Stimulated activated naive B cell treated with anti-CD40 and anti-IgM and Interleukin-4, amounts not matched to agents 10 μg/mL and 1 μg/mL and 100 μg/mL, for 72 hours (primary cell): ENCODE measurements at places on chromosomes 5 and 9.

- no peak for DNase-seq
Observed at GRCh38 chr9:95580812-95581761, 64.3 kb upstream of the PTCH1 start.

- no peak for DNase-seq
Observed at GRCh38 chr5:53560028-53560427, 411 bp upstream of the NDUFS4 start.

DNA sequence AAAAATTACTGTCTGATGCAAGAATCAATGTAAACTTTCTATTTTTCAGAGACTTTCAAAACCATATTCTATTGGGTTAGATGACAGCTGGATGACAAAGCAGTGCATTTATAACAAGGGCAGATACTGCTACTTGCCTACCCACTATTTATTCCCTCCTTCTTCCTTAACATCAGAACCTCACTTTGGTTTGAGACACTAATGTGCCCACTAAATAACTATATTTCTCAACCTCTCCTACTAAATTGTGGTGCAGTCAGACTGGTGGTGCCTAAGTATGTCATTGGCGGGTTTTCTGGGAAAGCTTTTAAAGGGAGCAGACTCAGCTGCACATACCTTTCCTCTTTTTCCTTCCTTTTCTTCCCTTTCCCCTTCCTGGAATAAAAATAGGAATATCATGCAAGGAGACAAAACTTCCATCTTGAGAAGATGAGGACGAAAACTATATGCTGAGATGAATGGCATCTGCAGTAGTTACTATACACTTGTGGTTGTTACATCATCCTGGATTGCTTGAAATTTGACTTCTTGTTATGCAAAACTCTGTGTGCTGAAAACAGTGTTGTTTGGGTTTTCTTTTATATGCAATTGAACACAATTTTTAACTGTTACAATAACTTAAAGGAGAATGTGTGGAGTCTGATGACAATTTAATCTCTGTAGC lies 43.8 kb downstream of the PRR16 start:
- no peak for DNase-seq

- DNase-seq: no peak
Observed at GRCh38 chr9:135530146-135530545, 8.9 kb downstream of the LCN1 start.

DNA sequence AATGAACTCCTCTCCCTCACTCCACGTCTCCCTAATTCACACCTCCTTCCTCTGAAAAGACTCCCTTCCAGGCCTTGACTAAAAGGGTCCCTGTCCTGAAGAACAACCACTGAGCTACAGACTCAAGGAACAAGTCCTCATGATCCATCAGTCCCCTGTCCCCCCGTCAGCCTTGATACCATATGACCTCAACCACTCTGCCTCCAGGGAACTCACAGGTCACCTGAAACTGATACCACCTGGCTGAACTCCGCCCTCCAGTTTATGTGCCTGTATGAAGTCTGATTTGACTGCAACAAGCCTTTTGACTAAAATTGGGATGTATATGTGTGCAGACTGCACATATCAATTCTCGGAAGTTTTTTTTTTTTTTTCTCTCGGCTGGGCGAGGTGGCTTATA lies 88.7 kb downstream of the UGCG start:
- no peak for DNase-seq

- DNase-seq: no peak
Observed at GRCh38 chr5:170145462-170145861, 39.8 kb downstream of the FOXI1 start.

DNA sequence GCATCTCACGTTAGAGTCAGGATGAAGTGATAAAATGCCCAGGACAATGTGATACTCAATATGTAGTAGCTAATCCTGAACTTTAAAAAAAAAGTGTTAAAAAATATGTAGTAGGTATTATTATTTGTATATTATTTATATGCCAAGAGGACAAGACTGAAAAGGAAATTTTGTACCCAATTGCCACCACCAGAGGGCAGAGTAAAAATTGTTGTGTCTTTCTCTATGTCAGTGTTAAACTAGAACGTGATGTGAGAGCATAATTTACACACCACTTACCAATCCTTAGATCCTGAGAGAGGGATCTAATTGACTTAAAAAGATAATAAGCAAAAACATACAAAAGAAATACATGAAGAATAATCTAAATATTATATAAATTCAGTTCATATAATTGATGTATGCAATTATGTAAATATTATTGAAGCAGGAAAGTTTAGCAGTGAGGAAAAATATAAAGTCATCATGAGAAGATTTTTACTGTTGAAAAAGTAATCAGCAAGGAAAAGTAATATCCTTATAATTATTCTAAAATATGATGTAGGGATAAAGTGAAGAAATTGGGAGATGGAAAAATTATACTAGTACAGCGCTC lies 288.9 kb downstream of the RAB3C start:
- DNase-seq: no peak

GRCh38 chr9:16171911-16172310 lies 619.1 kb downstream of the CCDC171 start:
- no peak for DNase-seq

DNA sequence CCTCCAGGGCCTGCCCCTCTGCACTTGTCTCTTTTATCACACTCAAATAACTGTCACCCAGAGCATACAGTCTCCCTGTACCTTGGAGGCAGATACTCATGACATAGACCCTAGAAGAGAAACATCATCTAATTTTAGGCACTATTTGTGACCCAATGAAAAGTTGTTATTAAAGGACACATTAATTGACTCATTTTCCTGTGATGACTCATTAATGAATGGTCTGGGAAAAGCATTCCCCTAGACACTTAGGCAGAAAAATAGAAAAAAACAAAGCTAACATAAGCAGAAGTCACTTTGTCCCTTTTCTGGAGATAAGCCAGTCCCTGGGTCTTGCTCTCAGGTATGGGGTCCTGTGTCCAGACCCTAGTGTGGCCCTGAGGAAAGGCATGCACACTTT lies 15.0 kb downstream of the TRPC7 start:
- no peak for DNase-seq

DNA sequence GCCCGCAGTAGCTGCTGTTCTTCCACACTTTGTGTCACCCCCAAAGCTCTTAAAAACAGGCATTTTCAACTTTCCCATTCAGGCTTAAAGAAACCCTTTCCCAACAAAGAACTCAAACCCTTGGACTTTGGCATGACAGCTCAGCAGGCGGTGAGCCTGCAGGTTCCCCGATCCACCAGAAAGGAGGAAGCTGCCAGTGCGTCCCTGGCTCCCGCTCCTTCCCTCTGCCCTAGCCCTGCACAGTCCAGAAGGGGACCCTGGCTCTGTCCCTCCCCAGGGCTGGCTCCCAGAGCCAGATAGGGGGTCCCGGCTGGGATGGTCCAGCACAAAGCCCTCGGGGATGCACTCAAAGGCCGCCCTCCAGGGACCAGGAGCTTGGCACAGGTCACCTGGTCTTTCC lies 9.6 kb downstream of the SLC9A3 start:
- no peak for DNase-seq

DNA sequence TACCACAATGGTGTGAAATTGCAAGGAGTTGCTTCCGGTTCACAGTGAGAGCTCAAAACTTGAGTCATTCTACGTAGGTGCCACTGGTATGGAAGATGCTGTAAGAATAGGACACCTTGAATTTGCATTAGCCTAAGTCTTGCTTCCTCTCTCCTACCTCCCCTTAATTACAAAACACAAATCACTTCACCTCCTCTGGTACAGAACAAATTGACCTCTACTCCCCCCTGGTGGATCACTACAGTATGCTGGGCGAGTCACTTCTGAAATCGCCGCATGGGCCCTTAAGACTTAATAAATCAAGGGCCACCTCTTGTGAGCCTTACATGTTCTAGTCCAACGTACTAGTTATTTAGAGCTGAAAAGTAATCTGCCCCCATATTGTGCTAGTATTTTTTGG lies 145.3 kb upstream of the SMARCA2 start:
- DNase-seq: peak; percentile 27

DNA sequence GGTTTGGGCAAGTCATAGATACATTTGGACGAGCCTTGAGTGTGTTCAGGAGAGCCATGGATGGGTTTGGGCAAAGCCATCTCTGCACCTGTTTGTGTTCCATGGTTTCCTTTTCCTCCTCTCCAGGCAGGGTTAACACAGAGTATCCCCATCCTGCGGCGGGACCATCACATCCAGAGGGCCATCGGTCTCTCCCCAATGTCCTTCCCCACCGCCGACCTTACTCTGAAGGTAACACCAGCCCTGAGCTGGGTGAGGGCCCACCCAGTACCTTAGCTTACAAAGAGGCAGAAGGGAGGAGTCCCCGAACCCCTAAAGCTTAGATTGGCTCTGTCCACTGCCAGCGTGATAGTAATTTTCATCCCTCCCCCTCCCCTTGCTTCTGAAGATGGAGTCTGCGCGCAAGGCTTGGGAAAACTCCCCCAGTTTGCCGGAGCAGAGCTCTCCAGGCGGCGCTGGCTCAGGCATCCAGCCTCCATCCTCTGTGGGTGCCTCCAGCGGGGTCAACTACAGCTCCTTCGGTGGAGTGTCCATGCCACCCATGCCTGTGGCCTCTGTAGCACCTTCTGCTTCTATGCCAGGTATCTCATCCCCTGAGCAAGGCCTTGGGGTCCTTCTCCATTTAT lies 18.0 kb upstream of the POMT1 start:
- no peak for DNase-seq

GRCh38 chr5:163908253-163908652 lies 402.8 kb downstream of the MAT2B start:
- no peak for DNase-seq

- no peak for DNase-seq
Observed at GRCh38 chr5:9905661-9906060, 275.5 kb upstream of the TAS2R1 start.

GRCh38 chr5:54895816-54896341 lies 89.5 kb downstream of the ESM1 start:
- no peak for DNase-seq

GRCh38 chr5:77638763-77639671 lies 504 bp upstream of the OTP start:
- no peak for DNase-seq

DNA sequence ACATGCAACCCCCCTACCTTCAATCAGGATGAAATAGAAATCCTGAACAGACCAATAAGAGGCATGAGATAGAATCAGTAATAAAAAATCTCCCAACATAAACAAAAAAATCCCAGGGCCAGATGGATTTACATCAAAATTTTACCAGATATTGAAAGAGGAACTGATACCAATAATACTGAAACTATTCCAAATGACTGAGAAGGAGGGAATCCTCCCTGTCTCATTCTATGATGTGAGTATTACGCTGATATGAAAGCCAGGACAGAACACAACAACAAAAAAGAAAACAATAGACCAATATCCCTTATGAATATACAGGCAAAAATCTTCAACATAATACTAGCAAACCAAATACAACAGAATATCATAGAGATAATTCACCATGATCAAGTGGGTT lies 109.0 kb upstream of the SMC2 start:
- no peak for DNase-seq

DNA sequence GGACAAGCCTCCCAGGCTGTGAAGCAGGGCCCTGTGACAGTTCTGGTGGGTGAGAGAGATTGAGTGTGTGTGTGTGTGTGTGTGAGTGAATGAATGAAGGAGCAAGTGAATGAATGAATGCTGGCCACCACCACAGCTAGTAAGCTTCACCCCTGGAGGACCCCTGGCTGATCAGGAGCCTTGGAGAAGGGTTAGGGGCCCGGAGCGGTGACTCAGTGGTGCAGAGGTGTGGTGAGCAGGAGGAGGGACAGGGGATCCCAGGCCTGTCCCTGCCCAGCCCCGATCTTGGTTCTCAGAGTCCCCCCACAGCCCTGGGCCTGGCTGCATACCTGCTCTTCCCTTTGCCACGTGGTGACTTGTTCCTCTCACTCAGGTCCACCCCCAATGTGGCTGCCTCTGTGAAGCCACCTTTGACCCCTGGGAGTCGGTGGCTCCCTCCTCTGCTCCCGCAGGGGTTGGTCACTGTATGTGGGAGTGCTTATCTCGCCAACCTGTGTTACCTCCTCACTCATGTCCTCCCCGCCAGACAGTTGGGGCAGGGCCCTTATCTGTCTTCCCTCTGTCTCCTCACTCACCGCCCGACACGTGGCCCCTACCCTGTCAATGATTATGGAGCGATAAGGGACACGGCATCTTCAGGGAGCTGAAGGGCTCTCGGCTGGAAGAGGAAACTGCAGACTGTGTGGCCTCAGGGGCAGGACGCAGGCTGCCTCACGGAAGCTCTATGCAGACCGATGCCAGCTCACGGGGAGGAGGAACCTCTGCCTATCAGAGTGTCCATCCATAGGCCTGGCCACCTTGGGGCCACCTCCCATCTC lies 99.9 kb upstream of the PITX1 start:
- DNase-seq: no peak

DNA sequence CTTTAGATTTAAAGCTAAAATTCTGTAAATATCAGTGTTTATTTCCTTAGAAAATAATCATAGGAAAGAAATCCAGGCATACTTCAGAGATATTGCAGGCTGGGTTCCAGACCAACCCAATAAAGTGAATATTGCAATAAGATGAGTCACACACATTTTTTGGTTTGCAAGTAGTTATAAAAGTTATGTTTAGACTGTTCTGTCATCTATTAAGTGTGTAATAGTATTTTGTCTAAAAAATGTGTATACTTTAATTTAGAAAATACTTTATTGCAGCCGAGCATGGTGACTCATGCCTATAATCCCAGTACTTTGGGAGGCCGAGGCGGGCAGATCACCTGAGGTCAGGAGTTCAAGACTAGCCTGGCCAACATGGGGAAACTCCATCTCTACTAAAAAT lies 6.9 kb upstream of the RIC1 start:
- no peak for DNase-seq

DNA sequence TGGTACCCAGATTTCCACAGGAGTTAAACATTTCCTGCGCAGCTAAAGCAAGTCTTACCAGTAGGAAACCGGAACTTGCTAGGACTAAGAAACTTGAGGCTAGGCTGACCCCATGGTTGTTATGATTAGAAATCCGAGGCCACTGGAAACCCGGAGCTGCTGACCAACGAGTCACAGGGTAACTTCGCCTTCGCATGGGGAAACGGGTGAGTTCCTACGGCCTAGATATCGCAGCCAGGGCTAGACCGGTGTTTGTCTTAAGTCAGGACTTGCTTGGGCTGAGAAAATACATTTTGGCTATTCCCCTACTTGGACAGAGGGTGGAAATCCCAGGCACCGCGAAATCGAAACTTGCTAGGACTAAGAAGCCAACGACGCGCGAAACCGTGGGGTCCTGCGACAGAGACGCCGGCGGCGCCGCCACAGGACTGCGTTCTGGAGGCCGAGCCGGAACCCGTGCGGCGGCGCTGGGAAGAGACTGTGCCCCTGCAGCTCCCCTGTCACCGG lies 1.6 kb upstream of the ANXA2R start:
- peak; percentile 58 for DNase-seq

- peak; percentile 79 for DNase-seq
Observed at GRCh38 chr9:114718801-114719221, 36.8 kb upstream of the TEX48 start.

DNA sequence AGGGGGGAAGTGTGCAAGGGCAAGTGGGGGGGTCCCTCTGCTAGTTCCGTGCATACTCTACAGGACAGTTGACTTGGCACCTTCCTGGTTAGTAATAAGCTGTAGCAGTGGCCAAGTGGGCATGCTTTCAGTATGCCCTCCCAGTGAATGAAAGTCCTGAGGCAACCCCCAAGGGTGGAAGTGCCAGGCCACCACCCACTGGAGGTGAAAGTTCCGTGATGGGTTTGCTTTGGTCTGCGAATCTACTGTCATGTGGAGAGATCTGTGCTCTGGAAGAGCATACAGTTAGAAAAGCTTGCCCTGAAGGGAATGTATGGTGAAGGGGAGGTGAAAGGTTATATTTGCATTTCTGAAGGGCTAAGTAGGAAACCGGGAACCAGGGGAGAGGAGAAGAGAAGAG lies 10.3 kb downstream of the FXN start:
- DNase-seq: no peak
